Posterior vena cava (tissue), 2 donors: ENCODE measurements at places on chromosomes 5 and 9. TPM values are rescaled to one million over a fixed set of nuclear protein-coding genes. Genes with fewer than 3 reads are reported as not detected.

Gene TAF11L5
- total RNA-seq = not detected

Gene SOX30
- 0.23 TPM for total RNA-seq

Gene CCDC192
- total RNA-seq = not detected

Gene POLE3
- 25.4 TPM for total RNA-seq

Gene SV2C
- not detected for total RNA-seq

Gene IFNA17
- not detected for total RNA-seq

Gene ACOT12
- not detected for total RNA-seq

Gene SOHLH1
- total RNA-seq = not detected

Gene CYLC2
- total RNA-seq = not detected

Gene CCDC187
- not detected for total RNA-seq

Gene RALGPS1
- total RNA-seq = 6.4 TPM

Gene DBN1
- 121 TPM for total RNA-seq

Gene KCTD16
- 0.24 TPM for total RNA-seq

DNA sequence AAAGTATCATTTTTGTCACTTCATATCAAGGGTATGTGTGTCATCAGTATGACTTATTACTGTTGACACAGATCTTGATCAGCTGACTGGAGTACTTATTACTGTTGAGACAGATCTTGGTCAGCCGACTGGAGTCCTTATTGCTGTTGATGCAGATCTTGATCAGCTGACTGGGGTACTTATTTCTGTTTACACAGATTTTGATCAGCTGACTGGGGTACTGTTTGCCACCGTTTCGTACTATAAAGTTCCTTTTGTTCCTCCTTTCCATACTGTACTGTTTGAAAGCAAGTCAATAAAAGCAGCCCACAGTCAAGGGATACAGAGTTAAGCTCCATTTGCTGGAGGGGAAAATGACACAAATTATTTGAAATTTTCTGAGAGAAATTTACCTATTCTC, 347.3 kb downstream of the CDH12 start:
- DNase-seq = no peak

DNA sequence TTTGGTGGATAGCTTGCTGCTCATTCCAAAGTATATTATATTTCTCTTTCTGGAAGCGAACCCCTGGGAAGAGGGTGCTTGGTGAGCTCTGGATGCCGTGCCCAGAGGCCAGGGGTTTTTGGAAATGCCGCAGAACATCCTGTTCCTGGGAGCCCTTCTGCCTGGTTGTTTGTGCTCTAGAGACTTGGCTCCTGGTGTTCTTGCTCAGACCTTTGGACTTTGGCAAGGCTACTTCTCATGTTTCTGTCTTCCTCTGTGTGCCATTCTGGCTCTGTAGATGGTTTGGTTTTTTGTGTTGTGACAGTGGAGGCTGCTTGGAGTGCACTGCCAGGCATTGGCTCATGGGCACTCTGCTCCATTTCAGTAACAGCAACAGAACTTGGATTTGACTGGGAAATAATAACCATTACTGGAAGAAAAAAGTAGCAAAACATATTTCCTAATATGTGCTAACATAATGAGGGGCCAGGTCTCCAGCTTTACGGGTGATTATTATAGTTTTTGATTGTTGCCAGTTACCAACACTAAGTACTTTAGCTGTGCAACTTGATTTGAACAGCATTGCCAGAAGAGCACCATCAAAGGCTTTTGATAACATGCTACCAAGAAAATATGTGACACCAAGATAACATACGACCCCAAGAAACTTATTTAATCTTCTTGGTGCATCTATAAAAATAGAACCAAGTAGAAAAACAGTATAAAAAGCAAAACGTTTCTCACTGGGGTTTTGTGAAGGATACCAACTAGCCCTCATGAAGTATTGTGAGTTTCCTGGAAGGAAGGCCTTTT, 94.2 kb downstream of the PCSK1 start:
- no peak for DNase-seq

DNA sequence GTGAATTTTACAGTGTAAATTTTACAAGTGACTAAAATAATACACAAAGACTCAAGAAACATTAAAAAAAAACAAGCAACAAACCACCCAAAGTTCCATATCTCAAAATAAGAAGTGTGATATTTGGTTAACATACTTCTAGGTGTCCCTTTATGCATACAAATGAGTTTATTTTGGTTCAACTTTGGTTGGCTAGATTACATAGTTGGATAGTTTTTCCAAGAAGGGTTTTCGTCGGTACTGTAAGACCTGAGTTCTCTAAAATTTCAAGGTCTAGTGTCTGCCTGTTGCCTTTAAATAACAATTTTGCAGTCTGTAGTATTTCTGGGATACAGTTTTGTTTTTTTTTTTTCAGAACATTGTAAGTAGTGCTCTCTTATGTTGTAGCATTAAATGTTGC, 58.8 kb upstream of the JAK2 start:
- DNase-seq = no peak

- DNase-seq = no peak
Measured at GRCh38 chr5:78508186-78508765, 140.3 kb downstream of the LHFPL2 start.

GRCh38 chr9:133468777-133469421, 9.1 kb downstream of the CACFD1 start:
- no peak for DNase-seq

- DNase-seq = no peak
Measured at GRCh38 chr9:99138424-99139284, 33.7 kb downstream of the TGFBR1 start.

DNA sequence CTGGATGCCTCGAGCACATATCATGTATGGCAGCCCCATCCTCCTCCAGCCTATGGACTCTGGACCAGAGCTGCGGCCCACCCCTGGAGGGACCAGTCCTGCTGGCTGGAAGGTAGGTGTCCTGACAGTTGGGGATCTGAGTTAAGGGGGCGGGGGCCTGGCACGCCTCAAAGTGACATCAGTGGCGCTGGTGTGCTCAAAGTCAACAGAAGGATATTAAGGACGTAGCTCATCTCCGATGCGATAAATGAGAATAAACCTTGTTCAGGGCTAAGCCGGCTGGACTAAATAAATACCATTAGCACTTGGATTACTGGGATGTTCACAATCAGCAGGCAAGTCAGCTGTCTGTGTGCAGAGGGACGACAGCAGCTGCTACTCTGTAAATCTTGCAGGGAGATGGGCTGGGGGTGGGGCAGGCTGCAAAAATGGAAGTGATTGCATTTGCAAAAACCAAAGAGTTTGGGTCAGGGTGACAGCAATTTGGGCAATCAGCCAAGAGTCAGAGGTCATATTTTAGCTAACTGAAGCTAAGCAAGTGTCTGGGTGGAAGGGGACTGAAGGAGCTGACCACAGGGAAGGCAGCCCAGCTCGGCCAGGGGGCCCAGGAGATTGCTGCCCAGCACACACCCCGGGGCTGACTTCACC, 80.0 kb upstream of the LRRTM2 start:
- DNase-seq = peak; percentile 78

- no peak for DNase-seq
Measured at GRCh38 chr9:37302277-37302676, 120.2 kb upstream of the GRHPR start.

- DNase-seq = peak; percentile 76
Measured at GRCh38 chr9:133684121-133684935, 48.2 kb downstream of the DBH start.

GRCh38 chr5:179607160-179607931, 16.1 kb downstream of the HNRNPH1 start:
- peak; percentile 79 for DNase-seq

DNA sequence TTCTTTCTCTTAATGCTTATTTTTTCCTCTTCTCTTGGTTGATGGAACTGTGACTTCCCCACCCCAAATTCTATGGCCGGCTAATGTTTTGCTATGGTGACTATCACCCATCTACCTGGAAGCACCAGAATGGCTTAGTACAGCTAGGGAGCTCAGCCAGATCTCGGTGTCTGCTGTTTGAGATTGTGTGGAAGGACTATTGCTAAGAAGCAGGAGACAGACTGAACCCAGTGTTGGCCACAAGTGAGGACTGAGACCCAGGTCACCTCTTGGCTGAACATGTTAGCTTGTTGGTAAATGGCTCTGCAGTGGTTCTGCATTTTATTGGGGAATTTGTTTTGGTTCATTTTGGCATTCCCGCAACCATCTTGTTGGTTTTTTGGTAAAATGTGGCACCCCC, 2.7 kb downstream of the PRRC2B start:
- no peak for DNase-seq

DNA sequence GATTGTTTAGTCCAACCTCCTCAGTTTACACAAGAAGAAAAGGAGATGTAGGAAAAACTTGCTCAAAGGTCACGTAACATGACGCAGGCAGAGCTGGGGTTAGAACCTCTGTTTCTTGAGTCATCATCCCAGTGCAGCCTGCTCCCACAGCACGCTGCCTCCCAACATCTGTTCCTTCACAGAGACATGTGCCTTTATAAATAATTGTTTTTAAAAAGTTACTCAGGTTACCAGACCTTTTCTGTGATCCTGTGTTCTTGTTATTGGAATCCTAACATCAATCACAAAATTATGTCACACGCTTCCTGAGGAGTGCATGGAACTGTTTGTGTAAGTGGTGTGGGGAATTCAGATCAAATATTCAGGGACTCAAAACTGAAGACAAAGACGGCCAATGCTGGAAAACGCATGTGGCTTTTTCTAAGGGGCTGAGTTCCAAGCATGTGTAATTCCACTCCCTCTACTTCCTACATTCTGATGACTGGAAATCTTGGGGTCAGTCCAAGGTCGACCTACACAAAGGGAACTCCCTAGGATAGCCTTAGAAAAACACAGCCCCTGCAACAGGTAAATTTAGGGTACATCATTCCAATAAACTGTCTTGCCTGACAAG, 184.3 kb downstream of the TSSK1B start:
- DNase-seq = peak; percentile 79

- no peak for DNase-seq
Measured at GRCh38 chr5:147490989-147491388, 18.9 kb downstream of the DPYSL3 start.

GRCh38 chr9:137455359-137455991, 3.7 kb downstream of the NSMF start:
- peak; percentile 72 for DNase-seq

DNA sequence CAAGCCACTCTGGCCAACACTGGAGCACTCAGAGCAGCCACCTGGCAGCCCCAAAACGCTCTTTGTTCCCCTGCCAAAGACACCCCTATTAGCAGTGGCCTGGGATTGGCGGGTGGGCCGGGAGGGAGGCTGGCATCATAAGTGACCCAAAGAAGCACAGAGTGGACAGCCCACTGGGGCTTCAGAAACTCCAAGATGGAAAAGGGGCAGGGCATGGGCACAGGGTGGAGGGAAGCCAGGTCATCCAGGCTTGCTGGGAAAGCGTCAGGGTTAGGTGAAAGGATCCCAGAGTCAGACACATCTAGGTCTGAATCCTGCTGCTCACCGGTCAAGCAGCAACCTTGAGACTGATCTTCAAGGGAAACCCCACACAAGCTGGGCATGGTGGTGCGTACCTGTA, 14.8 kb downstream of the EEIG1 start:
- DNase-seq = no peak

- DNase-seq = no peak
Measured at GRCh38 chr5:17022296-17022695, 86.2 kb upstream of the MYO10 start.

GRCh38 chr5:56696900-56697299, 118.4 kb upstream of the MAP3K1 start:
- DNase-seq = no peak

DNA sequence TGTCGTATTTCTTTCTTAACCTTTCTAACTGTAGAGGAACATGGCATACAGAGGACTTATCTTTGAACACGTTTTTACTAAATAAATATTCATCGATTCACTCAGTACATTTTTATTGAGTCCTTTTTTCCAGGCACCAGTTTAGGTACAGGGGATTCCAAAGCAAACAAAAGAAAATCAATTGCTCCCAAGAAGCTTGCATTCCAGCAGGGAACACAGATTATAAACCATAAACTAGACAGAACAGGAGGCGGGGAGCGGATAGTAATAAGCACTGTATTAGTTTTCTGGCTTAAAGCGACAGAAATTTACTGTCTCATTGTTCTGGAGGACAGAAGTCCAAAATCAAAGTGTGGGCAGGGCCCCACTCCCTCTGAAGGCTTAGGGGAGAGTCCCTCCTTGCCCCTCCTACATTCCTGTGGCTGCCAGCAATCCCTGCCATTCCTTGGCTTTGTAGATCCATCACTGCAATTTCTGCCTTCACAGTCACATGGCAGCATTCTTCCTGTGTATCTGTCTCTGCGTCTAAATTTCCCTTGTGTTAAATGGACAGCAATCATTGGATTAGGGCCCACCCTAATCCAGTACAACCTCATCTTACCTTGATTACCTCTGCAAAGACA, 115.5 kb downstream of the COL23A1 start:
- DNase-seq = no peak
